ENCODE measurements at places on chromosomes 2 and 18.

- no peak for DNase-seq
These were observed 630.9 kb upstream of the FAM98A start for GRCh38 chr2:34229998-34230397.

GRCh38 chr2:10837298-10838266 lies 25.0 kb upstream of the PDIA6 start:
- DNase-seq: no peak

DNA sequence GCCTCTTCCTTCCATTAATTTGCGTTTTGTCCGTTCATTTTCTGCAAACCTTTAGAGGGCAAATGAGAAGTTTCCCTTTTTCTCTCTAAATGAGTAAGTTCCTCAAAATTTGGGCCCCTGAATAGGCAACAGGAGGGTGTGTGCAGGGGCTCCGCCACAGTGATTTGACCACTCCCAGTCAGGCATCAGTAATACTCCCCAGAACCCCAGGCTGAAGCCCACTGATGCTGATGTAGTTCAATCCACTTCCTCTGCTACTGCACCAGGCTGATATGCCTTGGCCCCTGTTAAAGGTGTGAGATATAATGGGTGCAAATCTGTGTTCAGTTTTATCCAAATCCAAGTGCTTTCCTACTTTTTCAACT lies 1150.0 kb downstream of the RPIA start:
- DNase-seq: no peak

GRCh38 chr2:36567711-36568408 lies 30.1 kb downstream of the FEZ2 start:
- no peak for DNase-seq

DNA sequence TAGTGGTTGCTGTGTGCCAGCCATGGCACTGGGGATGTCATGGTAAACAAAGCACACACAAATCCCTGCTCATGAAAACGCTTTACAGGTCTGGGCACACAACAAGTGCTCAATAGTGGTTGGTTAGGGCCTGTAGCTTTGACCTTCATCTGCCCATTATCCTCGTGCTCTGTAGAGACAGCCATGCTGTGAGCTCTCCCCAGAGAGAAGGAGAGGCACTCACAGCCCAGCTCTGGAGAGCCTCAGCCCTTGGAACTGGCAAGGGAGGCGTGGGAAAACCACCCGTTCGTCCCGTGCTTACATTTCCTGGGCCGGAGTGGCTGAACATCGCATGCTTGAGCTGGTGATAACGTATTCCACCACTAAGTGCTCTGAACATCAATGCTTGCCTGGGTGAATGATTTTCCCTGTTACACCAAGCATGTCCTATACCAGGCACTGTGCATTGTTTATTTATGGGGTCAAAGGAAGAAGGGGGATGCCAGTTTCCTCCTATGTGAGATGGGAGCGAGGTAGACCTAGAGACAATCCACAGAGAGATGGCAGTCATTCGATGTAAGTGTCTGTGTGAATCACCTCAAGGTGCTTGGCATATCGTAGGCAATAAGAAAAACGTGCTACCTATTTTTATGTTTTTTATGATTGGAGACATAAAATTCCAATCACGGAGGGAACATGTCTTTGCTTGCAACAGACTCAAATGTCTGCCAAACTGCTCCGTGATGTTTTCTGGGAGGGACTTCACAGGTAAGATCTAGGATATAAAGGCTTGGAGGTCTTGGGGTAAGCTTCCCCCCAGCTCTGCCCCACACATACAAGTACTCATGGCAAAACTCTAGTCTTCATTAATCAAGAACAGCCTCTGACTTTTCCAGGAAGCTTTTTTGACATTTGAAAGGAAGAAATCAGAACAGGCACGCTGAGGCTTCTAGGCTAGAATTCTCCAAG lies 75.5 kb downstream of the DDX1 start:
- DNase-seq: no peak

DNA sequence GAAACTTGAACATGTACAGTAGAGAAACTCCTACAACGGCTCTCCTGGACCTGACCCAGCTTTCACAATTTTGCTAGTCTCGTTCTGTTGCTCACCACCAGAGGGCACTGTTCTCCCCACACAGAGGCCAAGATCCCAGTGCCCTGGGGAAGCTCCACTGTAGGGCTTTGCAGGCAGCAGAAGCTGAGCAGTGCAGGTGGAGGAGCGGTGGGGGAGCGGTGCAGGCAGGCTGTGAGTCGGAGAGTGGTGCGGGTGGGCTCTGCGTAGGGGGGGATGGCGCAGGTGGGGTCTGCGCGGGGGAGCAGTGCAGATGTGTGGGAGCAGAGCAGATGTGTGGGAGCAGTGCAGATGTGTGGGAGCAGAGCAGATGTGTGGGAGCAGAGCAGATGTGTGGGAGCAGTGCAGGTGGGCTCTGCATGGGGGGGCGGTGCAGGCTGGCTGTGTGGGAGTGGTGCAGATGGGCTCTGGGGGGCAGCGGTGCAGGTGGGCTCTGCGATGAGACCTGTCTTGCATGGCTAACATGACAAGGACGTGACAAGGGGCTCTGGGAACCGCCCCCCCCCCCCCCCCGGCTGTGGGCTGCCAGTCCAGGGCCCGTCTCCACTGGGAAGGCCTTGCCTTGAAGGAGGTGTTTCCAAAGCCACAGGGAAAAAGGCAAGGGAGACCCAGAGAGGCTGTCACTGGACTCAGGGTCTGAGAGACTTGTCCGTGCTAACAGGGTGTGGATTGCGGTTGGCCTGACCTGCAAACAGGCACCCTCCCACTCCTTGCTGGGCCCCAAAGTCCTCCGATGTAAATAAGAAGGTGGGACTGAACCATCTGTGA lies 7.3 kb downstream of the CYS1 start:
- DNase-seq: peak; percentile 88

DNA sequence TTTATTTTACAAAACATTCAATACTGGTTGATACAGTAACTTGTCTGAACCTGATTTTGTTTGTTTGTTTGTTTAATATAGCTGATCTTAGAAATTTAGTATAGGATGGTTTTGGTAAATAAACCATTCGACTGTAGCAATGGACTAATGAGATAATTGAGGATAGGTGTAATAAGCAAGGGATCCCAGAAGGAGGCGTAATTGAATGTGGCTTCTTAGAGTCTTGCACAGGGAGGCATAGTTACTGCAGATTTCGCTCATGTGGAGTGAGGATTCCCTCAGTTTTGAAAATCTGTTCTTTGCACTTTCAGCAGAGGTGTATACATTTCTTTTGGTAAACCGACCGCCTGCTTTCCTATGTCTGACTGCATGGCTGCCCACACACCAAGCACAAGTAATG lies 709.6 kb downstream of the SOCS6 start:
- no peak for DNase-seq

- no peak for DNase-seq
These were observed 21.5 kb upstream of the BIN1 start for GRCh38 chr2:127128445-127128904.

GRCh38 chr18:20963027-20963426 lies 148.6 kb downstream of the ROCK1 start:
- DNase-seq: no peak

DNA sequence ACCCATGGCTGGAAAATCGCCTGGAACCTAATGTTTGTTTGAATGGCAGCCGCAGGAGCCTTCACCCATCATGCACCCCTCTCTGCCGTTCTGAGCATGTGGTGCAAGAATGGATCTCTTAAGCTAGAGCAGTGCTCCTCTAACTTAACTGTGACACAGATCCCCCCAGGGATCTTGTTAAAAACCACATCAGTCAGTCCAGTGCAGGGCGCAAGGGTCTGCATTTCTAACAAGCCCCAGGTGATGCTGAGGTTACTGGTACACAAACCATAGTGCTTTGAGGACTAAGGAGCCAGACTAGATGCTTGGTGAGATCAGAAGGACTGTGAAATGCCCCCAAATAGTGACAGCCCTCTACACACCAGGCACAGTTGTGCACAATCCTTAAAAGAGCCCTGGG lies 87.1 kb upstream of the KCTD1 start:
- no peak for DNase-seq

DNA sequence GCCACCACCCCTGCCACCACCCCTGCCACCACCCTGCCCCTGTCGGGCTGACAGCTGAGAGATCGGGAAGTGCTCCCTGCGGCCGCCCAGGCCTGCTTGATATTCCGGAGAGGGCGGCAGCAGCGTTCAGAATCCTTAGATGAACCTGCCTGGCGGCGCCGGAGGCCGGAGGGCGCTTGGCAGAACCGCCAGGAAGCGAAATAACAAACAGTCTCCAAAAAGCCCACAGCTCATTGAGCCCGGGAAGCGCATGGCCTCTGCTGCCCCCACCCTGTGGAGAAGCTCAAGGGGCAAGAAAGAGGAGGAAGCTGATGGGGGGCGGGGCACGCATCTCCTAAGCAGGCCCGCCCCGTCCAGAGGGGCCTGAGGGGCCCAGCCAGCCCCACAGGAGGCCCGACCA lies 92.2 kb upstream of the MBOAT2 start:
- DNase-seq: no peak

- no peak for DNase-seq
These were observed 251.1 kb upstream of the RASGRP3 start for GRCh38 chr2:33225350-33225749.

- DNase-seq: no peak
These were observed 1430.2 kb upstream of the PIK3C3 start for GRCh38 chr18:40524881-40525280.

DNA sequence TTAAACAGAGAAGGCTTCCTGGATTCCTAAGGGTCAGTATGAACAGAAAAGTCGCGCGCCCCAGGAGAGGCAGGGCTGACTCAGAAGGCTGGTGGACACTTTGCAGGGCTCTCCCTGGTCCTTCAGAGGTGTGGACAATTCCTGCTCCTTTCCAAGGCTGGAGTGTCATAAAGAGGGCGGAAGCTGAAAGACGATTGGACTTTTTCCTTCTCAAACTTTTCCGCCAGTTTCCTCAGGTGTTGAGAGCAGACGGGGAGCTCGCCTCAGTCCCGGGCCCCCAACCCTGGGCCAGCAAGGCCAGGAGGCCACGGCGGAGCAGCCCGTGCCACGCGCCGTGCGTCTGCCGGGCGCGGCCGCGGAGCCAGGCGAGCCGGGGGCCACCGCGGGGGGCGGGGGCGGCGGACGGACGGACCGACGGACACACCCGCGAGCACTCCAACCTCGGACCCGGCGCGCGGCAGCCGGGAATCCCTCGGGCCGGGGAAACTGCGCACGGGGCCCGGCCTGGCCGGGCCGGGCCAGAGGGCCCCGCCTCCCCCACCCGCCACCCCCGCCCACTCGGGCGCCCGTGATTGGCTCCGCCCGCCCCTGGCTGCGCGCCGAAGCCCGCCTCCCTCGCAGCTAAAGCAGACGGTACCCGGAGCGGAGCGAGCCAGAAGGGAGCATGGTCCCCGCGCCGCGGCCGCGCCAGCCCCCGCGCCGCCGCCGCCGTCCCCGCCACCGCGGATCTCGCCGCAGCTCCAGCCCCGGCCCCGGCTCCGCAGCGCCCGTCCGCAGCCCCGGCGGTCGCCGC lies at the start of gene KLHL29:
Gene KLHL29, plus strand, starts transcription at position 629 of the 793 bp plus-strand sequence. CDS start 177,018 bp downstream, outside the sequence.
- DNase-seq: peak; percentile 95

DNA sequence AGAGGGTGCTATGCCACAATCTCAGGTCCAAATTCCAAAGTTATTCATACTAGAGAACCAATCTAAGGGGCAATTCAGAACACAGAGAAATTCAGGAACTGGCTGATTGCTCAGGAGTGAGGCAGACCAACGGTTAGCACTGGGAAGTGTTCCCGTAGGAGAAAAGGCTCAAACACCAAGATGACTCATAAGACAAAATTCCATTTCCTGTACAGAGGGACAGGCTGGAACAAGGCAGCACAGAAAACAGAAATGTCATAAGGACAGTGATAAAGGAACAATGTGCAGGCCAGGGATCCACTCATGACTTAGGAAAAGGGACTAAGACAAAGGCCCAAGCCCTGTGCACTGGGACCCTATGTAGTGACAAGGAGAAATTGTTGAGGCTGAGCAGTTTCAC lies 54.2 kb downstream of the PDE1A start:
- no peak for DNase-seq

- DNase-seq: no peak
These were observed 17.7 kb downstream of the BCL11A start for GRCh38 chr2:60535685-60536312.

DNA sequence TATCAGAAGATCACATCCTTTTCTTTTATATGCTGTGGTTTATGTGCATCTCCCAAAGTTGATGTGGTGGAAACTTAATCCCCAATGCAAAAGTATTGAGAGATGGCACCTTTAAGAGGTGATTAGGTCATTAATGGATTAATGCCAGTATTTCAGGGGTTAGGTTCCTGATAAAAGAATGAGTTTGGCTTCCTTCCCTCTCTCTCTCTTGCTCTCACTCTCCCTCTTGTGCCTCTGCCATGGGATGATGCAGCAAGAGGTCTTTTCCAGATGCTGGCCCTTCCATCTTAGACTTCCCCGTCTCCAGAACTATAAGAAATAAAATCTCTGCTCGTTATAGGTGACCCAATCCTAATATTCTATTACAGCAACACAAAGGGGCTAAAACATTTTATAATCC lies 85.0 kb downstream of the TTC27 start:
- no peak for DNase-seq

DNA sequence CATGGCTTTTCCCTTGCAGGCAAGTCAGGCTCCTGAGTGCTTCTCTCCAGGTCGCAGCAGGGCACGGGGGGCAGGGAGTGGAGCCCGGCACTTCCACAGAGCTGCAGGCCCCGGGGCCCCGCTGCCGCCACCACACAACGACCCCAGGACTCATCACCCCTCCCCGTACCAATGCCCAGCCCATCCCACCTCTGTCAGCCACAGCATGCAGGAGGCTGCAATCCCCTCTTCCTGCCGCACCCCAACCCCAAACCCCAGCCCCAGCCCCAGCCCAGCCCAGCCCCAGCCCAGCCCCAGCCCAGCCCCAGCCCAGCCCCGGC lies 288.0 kb downstream of the NDUFA10 start:
- no peak for DNase-seq

GRCh38 chr2:193463011-193463410 lies 1268.3 kb upstream of the TMEFF2 start:
- DNase-seq: no peak

DNA sequence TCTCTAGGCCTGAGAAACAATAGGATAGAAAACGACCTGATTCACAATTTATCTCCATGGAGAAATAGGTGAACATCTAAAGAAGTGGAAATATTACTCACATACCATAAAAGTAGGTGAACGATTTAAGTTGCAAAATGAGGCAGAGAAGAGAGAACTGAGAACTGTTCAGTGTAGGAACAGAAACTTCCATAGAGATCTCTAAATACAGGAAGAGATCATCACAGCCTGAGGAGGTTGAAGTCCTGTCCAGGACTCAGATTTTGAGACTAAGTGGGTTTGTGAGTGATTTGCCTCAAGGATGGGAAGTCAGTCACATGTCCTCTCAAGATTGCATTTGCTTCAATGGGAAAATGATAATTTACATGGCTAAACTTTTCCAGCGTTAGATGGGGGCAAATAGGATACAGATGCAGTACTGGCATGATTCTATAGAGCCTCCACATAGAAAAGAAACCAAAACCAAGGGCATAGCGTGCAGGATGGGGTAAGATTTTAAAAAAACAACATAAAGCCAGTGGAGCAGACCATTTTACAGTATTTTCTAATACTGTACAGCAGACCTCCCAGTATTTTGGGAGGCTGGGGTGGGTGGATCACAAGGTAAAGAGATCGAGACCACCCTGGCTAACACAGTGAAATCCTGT lies 68.8 kb downstream of the MEP1B start:
- DNase-seq: no peak

All from sciatic nerve (tissue), 2 donors.